Iris pigment epithelial cell (primary cell): ENCODE measurements at places on chromosomes 11 and 22.
A peak's percentile ranks its signal among the peaks of the same experiment; 100 is the strongest.

- peak; percentile 62 for DNase-seq
Measured at GRCh38 chr11:62400760-62401159, 18.1 kb upstream of the SCGB1A1 start.

DNA sequence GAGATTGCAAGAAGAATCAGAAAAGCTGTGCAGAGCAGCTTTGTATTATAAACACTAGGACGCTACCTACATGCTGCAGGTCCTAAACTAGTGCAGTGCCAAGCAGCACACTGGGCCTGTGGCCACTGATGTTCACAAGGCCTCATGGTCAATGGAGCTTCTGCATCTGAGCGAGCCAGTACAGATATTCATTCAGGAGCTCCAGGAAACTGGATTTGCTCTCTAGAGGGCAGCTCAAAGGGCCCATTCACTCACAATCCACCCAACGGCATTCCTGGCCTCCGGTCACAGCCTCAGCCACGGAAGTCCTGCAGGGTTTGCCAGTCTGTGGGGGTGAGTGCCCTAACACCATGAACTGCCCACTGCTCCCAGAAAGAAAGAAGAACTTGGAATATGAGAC lies 5.8 kb upstream of the TBC1D10A start:
- no peak for DNase-seq

- DNase-seq: no peak
Measured at GRCh38 chr11:120096369-120097191, 41.3 kb downstream of the TRIM29 start.

DNA sequence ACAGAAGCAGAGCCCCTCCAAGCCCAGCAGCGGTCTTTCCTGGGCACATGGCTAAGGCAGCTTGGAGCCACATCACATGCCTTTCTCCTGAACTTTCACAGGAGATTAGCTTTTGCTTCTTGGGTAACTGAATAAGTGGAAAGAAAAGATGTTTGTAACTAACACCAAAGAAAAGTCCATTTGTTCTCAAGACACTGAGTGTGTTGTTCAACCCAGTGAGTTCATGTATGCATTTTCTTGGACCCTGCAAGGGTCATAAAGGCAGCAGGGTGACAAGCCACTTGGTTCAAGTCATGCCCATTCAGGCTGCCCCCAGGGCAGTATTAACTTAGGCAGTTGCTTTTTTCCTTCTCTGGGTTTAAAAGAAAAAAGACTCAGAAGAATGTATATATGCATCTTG lies 203.4 kb downstream of the FAM76B start:
- DNase-seq: no peak

GRCh38 chr22:50531546-50531961 lies 1.7 kb upstream of the TYMP start:
- peak; percentile 34 for DNase-seq

- DNase-seq: no peak
Measured at GRCh38 chr11:45884596-45885185, 760 bp upstream of the MAPK8IP1 start.

GRCh38 chr22:42548597-42549330 lies 5.0 kb upstream of the SERHL2 start:
- DNase-seq: no peak

DNA sequence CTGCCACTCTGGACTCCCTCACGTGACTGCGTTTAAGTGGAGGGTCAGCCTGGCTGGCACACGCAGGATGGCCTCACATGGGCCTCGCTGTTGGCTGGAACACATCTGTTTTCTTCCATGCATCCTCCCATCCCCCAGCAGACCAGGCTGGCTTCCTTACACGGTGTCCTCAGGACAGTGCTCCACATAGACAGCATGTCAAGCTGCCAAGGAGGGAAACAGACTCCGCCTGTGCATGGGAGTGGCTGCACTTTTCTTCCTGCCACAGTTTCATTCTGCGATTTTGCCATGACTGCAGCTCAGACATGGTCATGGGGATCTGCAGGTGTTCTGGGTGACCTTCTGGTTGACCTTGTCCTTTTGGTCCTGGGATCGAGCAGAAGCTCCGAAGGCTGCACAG lies 344.2 kb downstream of the SHANK2 start:
- no peak for DNase-seq

DNA sequence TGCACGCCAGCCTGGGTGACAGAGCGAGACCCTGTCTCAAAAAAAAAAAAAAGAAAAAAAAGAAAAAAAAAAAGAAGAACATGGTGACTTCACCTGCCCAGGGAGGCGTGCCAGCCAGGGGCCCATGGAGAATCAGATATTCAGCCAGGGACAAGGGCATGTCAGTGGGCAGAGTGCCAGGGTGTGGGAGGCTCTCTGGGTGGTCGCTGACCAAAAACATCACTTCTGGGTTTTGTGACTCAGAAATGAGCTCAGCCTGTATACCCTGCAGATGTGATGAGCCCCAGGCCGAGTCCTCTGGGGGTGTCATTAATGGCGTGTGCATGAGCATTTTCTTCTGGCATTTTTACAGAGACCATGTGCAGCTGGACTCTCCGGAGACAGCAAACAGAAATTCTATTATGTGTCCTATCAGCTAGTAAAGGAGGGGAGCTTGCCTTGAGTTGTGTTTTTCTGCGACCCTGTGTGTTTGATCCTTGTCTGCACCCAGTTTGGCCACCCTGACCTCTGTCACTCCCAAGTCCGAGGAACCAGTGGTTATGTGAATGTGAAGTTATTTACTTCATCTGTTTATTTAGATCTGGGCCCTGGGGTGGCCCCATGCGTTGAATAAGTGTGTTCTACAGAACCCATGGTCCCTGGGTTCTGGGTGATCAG lies 53.6 kb downstream of the BCR start:
- DNase-seq: peak; percentile 31

GRCh38 chr11:11038352-11038751 lies 180.5 kb upstream of the ZBED5 start:
- DNase-seq: no peak

DNA sequence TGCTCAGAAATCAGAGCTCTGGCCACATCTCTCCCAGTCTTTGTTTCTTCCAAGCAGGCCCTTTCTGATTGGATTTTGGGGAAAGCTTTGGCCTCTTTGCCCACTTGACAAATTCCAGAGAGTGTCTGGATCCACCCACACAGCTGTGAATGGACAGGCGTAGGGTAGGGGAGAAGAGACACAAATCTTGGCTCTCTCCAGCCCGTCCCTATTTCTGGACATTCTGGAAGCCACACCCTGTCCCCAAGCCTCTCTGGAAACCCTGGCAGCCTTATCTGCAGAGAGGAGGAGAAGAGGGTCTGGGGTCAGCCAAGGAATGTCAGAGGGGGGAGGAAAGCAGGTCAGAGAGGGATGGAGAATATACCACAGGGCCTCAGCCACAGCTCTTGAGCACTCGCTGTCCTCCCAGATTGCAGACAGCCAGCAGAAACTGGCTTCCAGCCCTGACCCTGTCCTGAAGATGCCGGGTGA lies 59.5 kb upstream of the WNT11 start:
- DNase-seq: no peak

DNA sequence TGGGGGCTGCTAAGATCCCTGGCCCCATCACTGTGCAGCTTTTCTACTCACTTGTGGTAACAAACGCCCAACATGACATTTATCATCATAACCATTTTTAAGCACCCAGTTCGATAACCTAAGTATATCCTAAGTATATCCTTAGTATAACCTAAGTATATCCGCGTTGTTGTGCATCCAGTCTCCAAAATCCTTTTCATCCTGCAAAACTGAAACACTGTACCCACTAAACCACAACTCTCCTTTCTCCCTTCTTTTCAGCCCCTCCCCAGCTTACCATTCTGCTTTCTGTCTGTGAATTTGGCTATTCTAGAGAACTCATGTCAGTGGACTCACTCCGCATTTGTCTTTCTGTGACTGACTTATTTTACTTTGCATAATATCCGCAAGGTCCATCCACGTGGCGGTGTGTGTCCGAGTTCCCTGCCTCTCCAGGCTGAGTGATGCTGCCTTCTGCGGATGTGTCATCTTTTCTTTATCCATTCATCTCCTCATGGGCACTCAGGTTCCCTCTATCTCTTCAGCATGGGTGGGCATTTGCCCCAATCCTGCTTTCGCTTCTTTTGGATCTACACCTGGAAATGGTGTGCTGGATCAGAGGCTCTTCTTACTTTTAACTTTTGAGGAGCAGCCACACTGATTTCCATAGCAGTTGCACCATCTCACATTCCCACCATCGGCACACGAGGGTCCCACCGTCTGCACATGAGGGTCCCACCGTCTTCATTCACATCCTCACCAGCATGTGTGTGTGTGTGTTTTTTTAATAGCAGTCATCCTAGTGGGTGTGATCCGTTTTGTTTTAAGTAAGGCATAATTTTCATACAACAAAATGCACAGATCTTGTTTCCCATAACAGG lies 82.4 kb upstream of the CLDN5 start:
- DNase-seq: no peak

DNA sequence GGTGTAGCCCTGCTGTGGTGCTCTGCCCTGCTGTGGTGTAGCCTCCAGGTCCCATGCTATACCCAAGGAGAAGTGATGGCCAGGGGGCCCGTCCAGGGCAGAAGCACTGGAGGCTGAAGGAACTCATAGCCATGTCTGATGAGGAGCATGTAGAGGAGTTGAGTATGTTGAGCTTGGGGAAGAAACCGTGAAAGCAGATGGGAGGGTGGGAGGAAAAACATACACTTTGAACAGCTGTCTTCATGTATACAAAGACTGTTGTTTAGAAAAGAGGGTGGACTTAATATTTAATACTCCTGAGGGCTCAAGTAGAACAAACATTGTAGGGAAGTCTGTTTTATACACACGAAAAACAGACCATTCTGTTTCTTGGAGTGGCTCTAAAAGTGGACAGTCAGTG lies 26.6 kb upstream of the TTC12 start:
- DNase-seq: no peak

- DNase-seq: no peak
Measured at GRCh38 chr22:41171996-41172395, 33.1 kb upstream of the L3MBTL2 start.

- no peak for DNase-seq
Measured at GRCh38 chr11:86161336-86161735, 83.2 kb upstream of the EED start.

- peak; percentile 65 for DNase-seq
Measured at GRCh38 chr22:38504731-38505540, 1.2 kb downstream of the DDX17 start.

GRCh38 chr11:57251037-57251436 lies 14.0 kb upstream of the APLNR start:
- DNase-seq: no peak

DNA sequence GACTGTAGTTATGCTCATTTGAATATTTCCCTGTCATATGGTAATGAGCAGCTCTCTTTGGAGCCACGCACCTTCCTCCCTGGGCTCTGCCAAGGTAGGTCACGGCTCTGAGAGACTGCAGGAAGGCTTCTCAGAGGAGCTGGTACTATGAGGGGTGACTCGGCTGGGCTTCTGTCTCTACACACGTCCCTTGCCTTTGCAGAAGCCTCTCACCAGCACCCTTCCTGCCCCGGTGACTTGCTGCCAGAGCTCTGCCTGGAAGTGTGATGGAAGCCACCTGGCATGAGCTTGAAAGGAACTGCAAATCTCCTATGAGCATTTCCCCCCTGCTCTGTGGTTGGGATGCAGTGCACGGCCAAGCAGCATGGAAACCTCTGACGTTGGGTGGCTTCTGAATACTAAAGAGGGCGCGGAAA lies 74.2 kb downstream of the KIRREL3 start:
- DNase-seq: no peak

DNA sequence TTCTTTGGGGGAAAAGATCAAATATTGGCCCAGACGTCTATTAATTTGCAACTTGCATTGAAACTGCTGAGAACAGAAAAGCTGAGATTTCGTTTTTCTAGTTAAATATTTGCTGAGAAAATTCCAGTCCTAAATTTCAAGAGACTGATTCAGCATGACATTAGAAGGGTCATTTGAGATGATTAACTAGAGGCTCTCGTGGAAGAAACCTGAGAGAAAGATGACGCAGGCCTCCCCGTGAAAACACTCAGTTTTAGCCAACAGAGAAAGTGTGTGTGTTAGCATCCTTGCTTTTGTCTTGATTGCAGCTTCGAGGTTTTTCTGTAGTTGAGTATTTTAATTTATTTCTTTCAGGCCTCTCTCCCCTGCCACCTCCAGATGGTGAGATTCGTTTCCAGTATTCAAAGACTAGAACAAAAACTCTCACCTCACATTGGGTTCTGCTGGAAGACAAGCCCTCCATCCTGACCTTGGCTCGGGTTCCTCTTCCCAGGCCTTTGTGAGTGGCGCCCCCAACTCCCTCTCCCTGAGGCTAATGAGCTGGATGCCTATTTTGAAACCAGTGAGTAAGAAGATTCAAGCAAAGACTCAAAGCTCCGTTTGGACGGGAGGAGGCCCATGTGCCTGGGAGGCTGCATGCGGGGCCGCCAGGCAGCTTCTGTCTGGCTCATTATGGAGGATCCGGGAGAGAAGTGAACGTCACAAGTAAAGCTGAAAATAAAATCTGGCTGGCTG lies 52.4 kb downstream of the CELSR1 start:
- peak; percentile 32 for DNase-seq

DNA sequence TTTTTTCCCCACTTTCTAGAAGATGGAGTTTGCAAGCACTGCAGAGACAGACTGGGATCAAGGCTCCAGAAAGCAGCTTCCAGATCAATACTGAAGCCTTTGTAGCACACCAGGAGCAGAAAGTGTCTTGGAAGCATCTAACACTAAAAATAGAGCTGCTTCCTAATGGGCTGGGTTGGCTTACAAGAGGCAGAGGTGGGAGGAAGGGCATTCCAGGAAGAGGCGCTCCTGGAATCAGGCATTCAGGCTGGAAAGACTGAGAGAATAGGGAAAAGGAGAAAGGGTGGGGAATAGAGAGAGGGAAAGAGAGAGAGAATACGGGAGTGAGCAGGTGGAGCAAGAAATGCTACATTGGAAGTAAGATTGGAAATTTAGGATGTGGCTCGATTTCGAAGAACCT lies 395.9 kb downstream of the OPCML start:
- no peak for DNase-seq

DNA sequence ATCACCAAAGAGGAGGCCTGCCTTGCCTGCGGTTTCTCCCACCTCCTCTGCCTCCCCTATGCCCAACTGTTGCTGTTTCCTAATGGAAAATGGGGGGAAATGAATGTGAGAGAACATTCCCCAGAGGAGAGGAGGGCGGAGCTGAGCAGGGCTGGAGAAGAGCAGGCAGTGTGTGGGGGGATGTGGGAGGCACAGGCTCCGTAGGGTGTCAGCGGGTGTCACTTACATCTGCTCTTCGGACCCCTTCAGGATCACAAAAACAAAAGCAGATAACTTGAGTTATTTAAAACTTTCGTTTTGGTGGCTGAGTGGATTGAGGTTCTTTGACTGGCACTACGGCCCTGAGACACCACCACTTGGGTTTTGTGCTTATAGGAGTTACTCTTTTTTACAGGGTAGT lies 93.8 kb downstream of the CEP164 start:
- DNase-seq: no peak

GRCh38 chr22:22520667-22521602 lies 865 bp upstream of the ZNF280A start:
- peak; percentile 55 for DNase-seq
